ENCODE measurements at places on chromosomes 1 and 21. TPM values are rescaled to one million over a fixed set of nuclear protein-coding genes. Genes with fewer than 3 reads are reported as not detected.

Gene PLPP3
- total RNA-seq = 79.0 TPM

Gene TMEM269
- total RNA-seq = 0.41 TPM

Gene LCE1E
- total RNA-seq = not detected

DNA sequence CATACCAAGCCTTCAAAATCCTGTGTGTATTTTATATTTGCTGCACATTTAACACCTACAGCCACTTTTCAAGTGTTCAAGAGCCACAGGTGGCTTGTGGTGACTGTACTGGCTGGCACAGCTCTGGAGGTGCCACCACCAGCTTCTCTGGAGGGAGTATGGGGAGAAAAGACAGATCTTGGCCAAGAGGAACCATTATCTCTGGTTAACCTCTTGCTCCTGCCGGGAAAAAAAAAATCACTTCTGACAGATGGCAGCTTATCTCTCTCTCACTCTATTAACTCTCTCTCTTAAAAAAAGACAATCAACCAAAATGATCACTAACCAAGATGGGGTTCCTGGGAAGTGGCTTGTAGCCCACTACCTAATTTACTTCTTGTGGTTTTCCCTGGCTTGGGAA is 1.2 kb upstream of the RIIAD1 start:
- no peak for DNase-seq

All from type B pancreatic cell (in vitro differentiated cells).